Dermis microvascular lymphatic vessel endothelial cell (primary cell): ENCODE measurements at places on chromosomes 5 and 9.

DNA sequence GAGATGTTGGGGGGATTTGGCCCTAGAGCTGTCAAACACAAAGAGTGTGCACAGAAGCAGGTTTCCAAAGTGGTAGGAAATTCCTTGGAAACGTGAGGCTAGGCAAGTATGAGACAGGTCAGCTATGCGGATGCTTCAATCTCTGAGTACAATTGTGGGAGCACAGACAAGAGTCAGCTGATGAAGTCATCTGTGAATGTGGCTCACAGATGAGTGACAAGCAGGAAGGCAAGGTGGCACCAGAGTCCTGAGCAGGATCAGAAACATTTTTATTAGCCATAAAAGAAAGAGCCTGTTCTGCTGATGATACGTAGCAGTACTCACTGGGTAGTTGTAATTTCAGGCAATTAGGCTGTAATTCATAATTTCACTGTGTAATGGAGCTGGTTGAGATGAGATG, 117.0 kb downstream of the DCP2 start:
- no peak for DNase-seq

DNA sequence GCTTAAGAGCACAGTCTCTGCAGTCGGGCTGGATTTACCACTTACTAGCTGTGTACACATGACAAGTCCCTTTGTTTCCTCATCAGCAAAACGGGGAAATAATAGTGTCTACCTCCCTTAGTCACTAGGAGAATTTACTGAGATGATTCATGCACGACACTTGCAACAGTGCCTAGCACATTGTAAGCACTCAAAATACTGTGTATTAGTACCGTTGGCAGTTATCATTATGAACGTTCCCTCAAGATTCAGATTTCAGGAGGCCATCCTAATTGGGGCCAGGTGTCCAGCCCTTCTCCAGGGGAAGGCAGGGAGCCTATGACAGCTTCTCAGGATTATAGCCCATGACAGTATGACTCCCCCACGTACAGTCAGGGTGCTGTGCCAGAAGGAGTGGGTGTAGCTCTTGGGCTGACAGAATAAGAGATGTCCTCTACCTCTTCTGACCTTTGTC, 164.3 kb downstream of the DOCK2 start:
- no peak for DNase-seq

GRCh38 chr5:1291611-1292080, 3.2 kb downstream of the TERT start:
- DNase-seq, result no peak

- DNase-seq, result no peak
These were observed 102.7 kb downstream of the ARHGEF28 start for GRCh38 chr5:73728493-73729273.

DNA sequence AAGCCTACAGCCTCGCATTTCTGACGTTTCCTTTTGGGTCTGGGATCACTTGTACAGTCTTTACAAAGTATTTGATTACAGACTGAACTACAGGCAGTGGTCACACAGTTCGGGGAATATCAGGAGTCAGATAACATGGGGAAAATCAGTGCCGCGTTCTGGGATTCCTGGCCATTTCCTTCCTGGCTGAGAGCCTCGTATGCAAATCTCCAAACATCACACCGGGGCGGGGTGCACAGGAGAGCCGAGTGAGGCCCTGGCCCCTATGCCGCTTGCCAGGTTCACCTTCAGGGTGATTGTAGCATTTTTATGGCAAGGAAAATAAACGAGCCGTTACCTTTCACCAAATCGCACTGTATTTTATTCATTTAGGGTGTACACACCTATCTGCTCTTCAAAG, 29.6 kb upstream of the SLC9A3 start:
- no peak for DNase-seq

DNA sequence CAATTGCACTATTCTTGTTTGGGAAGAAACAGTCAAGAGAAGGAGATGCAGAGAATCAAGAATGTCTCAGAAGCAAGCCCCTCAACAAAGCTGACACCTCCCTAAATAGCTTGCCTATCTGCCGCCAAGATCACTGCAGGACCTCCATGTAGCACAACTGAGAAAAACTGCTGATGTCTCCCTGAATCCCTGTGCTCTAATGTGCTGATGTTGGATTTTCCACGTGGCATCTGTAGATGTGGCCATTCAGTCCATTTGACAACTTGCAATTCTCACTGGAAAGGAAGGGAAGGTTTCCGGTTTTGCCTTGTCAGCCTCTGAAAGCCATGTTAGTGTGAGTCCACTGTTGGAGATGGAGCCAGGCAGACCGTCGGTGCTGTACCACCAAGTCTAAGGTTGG, 374.0 kb downstream of the DIRAS2 start:
- DNase-seq, result no peak

GRCh38 chr5:175253597-175253996, 190.4 kb downstream of the DRD1 start:
- DNase-seq, result no peak

- peak; percentile 97 for DNase-seq
These were observed 24.4 kb downstream of the SH3TC2 start for GRCh38 chr5:149038336-149039080.

GRCh38 chr5:153700940-153701339, 210.5 kb downstream of the GRIA1 start:
- DNase-seq, result no peak

DNA sequence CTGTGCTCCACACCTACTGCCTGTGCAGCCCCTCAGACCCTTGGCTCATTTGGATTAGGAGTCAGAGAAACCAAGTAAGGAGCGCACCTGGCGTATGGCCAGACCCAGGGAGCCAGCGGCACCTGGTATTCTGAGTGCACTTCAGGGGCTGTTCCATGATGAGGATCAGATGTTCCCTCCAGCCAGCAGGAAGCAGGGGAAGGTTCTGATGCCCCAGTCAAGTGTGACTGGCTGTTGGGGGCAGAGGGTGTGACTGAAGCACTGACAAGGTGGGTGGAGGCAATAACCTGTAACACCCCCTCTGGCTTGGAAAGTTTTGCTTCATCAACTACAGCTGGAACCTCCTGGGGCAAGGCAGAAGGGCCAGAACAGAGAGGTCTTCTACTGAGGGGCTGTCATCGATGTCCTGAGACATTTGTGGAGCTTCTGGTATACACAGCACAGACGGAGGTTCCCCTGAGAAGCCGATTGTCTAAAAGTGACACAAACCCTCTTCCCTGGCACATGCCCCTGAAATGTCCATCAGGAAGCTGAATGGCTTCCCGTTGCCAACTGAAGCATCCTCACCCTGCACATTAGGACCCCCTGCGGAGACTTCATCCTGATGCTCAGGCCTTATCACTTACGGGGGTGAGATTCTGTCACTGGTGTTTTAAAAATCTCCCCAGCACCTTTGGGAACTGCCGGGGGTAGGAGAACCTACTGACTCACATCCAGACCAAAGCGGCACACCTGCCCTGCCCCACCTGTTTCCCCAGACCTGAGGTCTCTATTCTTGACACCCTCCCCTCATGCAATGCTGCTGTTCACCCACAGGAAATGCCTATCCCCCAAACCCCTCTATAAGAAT, 21.1 kb downstream of the TRAF1 start:
- DNase-seq, result no peak

DNA sequence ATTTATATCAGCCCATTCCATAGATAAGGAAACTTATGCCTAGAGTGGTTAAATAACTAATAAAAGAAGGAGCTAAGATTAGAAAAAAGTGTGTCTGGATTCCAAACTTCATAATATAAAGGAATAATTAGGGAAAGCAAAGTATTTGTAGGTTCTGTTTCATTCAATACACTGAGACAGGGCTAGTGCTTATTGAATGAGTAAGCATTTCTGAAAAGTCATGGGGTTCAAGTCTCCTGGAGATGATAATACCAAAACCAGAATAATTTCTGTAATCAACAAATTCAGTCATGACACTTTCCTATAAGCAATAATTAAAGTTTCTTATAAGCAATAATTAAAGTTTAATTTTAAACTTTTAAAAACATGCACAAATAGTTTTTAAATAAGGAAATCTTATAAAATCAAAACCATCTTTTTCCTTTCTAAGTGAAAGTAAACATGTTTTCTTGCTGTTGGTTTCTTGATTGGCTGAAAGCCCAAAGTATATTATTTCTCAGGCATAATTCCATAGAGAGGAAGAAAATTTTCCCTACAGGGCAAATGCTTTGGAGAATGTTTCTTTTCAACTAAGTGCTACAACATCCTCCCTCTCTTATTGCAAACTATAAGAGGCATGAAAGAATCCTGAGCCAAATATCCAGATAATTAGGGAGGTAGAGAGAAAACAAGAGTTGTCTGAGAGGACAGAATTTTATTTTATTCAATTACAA, 510.2 kb downstream of the PRELID2 start:
- no peak for DNase-seq

GRCh38 chr5:167947306-167947705, 344.1 kb upstream of the WWC1 start:
- DNase-seq, result no peak

DNA sequence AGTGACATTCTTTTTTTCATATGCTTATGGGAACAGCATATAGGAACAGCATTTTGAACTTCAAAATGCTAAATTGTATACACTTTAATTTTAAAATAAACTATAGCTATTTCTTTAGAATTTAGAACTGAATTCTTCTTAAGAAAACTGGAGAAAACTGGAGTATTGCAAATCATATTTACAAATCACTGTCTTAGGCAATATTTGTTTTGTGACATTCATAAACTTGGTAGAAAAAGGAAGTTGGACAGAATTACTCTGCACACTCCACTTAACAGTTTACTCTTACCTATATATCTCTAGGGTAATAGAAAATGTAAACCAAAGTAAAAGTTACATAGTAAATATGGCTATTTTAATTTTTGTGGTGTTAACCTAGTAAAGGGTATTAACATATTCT, 3.1 kb downstream of the DMRTA1 start:
- no peak for DNase-seq

DNA sequence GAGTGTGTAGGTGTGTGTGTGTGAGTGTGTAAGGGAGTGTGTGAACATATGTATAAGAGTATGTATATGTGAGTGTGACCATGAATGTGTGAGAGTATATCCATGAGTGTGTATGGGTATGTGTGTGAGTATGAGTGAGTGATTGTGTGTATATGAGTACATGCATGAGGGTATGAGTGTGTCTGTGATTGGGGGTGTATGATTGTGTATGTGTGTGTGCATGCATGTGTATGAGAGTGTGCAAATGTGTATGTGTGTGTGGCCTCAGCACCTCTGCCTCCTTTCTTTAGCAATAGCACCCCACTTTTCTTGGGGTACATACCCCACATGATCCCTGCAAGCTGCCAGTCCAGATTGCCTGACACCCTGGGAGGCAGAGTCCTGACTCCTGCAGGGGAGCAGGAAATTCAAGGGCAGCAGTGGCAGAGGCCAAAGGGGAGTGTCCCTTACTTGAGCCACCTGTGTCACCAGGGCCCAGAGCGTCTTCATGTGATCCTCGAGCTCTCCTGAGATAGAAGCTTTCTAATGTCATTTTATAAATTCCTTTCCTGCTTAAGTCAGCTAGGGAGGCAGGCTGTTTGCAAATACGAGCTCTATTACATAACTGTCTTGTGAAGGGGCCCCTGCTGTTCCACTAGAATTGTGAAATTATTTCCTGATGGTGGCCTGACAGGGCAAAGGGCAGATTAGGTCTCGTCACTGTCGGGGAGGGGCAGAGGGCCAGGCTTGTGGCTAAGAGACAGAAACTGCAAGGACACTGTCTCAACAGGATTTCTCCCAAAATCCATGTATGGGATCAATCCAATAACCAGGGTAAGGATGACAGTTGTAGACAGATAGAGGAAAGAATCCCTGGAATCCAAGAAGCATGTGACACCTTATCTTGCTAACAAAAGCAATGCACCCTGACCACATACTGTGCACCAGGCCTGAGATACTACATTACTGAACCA, 389.1 kb downstream of the GADD45G start:
- no peak for DNase-seq

DNA sequence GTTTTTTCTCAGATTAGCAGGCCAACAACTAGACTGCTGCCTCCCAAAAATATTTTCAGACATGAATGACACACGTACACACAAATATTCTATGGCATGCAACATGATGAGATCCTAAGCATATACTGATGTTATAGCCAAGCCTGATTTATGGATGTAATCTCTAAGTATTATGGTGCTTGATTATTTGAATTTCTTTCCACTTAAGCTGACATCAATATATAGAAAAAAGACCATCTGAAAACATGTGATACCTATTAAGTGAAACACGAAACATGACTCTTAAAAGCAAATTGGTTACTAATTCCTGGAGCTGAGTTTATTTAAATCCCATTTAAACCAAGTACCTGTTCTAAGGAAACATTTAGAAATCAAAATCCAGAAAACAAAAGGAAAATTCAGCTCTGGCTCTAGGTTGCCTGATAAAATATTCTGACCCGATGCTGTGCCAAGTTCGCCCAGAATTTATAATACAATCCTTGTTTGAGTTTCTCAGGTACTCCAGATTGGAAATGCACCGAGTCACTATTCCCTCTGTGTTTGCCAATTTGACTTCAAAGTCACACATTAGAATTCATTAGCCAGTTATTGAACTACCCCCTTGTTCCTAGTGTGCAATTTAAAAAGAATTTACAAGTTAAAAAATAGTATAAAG, 548.6 kb downstream of the CSNK1G3 start:
- no peak for DNase-seq

DNA sequence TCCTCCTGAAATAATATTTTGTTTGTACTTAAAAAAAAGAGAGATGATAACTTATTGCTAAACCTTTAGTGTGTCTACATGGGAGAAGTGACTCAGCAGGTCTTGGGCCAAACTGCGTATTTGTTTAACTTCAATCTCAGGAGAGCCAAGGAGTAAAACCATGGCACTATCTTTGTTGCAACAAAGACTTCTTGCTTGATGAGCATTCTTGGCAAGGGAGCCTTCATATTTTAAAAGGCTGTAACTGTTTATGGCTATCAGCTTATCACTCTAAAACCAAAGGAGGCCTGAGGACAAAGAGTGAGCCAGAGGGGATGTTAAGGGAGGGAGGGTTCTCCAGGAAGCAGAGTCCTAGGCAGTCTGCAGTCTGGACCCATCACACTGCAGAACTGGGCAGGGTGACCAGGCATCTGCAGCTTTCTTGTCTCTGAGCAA, 216.2 kb upstream of the S1PR3 start:
- no peak for DNase-seq

- DNase-seq, result no peak
These were observed 41.4 kb downstream of the AGTPBP1 start for GRCh38 chr9:85700330-85700729.

GRCh38 chr5:136036293-136036911, 7.6 kb downstream of the TGFBI start:
- no peak for DNase-seq

- no peak for DNase-seq
These were observed 200.3 kb downstream of the TRPM3 start for GRCh38 chr9:70921136-70921535.
